ENCODE measurements at places on chromosomes 6 and 20.

GRCh38 chr6:162014069-162014811 is 713.3 kb downstream of the PRKN start:
- no peak for DNase-seq

GRCh38 chr20:44157061-44157460 is 29.9 kb downstream of the JPH2 start:
- DNase-seq: no peak

DNA sequence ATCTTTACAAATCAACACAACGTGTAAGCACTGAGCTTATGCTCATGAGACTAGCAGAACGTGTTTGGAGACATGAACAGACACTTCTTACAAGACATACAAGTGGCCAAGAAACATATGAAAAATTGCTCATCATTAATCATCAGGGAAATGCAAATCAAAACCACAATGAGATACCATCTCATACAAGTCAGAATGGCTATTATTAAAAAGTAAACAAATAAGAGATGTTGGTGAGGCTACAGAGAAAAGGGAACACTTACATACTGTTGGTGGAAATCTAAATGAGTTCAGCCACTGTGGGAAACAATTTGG is 327.9 kb upstream of the SOX4 start:
- peak; percentile 6 for DNase-seq

- DNase-seq: peak; percentile 96
These were observed 6.3 kb downstream of the TNFAIP3 start for GRCh38 chr6:137873273-137873762.
